Immature natural killer cell (primary cell): ENCODE measurements at places on chromosomes 2 and 18.

GRCh38 chr18:35775887-35776286 lies 194.3 kb downstream of the GALNT1 start:
- DNase-seq: no peak

- no peak for DNase-seq
These were observed 39.5 kb upstream of the IMP4 start for GRCh38 chr2:130303169-130303568.

DNA sequence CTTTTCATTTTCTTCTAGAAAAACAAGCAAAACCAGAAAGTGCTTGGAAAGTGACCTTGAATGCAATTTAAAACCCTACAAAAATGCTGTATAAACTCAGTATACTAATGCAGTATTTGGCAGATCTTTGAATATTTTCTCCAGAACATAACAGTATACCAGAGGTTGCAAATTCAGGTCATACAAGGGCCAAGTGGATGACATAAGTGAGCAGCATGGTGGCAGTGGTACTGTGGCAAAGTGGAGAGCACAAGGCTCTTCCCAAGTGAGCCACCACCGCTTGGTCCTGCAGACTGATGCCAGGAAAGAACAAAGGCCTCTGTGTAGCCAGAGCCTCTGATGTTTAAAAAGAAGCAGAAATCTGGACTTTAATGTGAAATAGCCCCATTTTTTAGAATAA lies 33.1 kb downstream of the METTL4 start:
- DNase-seq: no peak

GRCh38 chr18:22164337-22165048 lies 4.9 kb upstream of the GATA6 start:
- DNase-seq: no peak

- DNase-seq: no peak
These were observed 47.9 kb upstream of the PMAIP1 start for GRCh38 chr18:59851784-59852399.

- no peak for DNase-seq
These were observed 11.7 kb downstream of the DPYSL5 start for GRCh38 chr2:26859622-26860021.

DNA sequence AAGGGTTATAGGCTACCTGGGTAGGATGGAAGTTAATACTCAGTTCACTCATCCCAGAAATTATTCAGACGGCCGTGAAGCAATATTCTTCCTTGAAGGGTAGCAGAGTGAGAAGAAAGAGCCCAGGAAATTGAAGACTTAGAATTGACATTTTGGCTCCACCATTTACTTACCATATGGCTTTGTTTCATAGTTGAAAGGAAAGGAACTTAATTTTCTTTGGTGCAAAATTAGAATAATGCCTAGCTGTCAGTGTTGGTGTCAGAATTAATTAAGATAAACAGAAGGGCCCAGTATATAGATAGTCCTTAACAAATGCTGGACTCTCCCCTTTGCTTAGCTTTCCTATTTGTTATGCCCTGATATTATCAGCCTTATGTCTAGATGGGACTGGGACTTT lies 263.2 kb downstream of the KCNJ3 start:
- no peak for DNase-seq

GRCh38 chr2:222391743-222392285 lies 32.5 kb upstream of the SGPP2 start:
- DNase-seq: no peak

DNA sequence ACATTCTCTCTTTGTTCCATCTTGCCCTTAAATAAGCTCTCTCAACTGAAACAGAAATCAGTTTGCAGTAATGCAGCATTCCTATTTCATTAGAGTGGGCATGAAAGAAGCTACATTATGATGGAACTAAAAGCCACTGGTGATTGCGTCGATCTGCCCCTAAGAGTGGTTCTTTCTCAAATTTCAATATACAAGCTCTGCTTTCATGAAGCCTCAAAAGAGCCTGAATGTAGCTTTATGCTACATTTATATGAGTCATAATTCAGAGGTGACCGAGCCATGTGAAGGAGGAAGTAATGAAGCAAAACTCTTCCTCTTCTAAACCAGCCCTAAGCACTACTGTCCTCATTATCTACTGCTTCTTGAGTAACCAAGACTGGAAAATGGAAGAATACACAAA lies 64.8 kb upstream of the CYTIP start:
- no peak for DNase-seq

DNA sequence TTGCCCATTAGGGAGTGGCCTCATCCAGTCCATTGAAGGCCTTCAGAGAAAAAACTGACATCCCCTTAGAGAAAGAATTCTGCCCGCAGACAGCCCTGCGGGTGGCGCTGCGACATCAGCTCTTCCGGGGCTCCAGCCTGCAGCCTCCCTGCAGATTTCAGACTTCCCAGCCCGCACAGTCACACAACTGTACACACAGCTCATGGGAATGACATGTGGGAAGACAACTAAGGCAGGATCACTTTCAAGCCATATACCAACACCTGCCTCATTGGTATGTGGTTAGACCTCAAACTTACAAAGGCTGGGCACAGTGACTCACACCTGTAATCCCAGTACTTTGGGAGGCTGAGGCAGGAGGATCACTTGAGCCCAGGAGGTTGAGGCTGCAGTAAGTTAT lies 24.8 kb upstream of the TUBB6 start:
- DNase-seq: no peak

GRCh38 chr2:12504443-12504842 lies 212.3 kb upstream of the TRIB2 start:
- DNase-seq: no peak

- no peak for DNase-seq
These were observed 156.6 kb downstream of the DTNA start for GRCh38 chr18:34866739-34867138.

GRCh38 chr2:172555272-172555521 lies 693 bp upstream of the PDK1 start:
- no peak for DNase-seq

DNA sequence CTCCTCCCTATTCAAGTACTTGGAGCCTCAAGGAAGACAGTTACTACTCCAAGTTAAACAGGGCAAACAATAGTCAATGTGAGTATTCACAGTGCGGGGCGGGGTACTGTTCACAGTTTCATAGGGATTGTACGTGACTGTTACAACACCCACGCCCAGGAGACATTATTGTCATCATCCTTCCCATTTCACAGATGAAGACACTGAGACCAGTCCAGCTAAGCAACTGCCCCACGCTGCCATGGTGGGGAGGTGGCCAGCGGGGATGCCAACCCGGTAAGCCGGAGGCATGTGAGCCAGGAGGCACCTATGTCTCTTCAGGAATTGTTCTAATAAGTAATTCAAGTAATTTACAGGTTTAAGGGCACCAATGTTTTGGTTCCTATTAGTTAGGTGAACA lies 982 bp downstream of the HJURP start:
- no peak for DNase-seq

DNA sequence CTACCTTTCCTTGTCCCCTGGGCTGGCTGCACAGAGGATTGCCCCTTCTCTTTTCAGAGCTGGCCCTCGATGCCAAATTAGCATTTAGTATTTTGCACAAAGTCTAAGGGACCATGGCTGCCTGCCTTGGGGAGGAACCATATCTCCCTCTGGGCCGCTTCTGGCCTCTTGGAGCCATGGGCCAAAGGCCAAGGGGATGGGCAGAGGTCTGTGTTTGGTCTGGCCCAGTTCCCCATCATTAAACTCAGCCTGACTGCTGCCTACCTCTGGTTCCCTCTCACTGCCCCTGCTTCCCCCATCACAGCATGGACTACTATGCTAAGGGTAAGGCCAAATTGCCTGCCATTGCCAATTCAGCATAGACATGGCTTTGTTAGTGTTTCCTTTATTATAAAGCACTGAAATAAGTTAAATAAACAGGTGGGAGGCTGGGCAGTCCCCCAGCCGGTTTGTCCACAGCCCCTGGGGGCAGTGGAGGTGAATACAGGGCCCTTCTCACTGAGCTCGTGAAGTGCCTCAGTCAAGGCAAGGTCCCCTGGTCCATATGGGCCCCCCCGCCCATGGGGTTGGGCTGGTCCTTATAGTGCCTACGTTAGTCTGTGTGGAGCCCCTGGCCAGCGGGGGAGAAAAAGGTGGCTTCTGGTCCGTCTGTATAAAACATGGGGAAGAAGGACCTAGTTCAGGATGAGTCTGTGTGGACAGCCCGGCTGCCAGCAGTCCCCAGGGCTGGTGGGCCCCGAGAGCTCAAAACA lies 3.5 kb downstream of the ZNF513 start:
- no peak for DNase-seq

DNA sequence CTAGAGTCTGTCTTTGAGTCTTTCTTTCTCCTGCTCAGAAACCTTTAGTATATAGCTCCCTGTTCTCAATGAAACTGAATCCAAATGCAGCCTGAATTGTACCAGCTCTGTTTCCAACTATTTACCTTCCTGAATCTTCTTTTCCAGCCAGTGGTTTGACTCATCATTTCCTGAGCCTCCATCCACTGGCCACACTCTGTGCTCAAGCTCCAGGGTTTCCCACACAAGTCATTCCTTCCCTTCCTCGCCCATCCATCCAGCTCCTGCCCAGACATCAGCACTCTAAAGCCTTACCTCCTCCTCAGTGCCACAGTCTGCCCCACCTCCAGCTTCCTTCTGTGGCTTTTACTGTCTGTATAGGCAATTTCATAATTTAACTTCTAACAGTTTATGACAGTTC lies 233.6 kb upstream of the RASGRP3 start:
- DNase-seq: no peak

- no peak for DNase-seq
These were observed 82.5 kb upstream of the KCNE4 start for GRCh38 chr2:222969491-222969890.

DNA sequence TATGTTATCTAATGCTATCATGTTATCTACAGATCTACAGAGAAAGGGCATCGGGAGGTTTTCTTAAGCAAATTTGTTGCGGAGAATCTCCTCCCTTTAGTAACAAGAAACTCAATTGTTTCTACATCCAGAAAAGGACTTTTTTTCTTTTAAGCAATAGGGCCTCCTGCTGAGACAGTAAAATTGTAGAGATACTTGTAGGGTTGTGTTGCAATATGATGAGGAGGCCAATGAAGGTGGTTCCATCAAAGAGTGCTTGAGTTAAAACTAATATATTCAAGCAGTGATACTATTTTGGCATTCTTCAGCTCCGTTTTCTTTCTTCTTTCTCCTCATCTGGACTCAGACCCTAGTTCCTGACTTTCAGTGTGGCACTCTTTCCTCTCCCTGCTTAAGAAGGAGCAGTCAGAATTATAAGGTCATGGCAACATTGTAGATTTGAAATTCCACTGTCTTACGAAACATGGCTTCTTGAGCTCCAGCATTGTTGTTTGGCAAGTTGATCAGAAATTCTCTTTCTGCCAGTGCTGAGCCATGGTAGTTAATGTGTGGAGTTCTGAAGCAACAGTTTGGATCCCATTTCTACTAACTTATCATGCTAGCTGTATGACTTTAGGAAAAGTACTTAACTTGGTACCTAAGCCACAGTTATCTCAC lies 202.0 kb upstream of the SLC14A2 start:
- no peak for DNase-seq

DNA sequence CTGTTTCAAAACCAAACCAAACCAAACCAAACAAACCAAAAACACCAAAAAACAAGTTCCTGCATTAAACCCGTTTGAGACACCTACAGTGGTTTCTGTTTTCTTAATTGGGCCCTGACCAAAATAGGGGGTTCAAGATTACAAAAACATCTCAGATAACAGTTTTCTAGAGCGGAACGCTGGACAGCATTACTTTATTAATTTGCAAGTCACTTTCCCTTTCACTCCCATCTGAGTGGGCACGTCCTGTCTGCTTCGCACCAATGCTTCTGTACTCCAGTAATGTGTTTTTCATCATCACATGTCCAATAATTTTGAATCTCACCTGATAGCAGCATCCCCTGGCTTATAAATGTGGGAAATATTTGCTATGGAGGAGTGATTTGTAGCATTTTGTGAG lies 11.7 kb upstream of the MYO1B start:
- no peak for DNase-seq

DNA sequence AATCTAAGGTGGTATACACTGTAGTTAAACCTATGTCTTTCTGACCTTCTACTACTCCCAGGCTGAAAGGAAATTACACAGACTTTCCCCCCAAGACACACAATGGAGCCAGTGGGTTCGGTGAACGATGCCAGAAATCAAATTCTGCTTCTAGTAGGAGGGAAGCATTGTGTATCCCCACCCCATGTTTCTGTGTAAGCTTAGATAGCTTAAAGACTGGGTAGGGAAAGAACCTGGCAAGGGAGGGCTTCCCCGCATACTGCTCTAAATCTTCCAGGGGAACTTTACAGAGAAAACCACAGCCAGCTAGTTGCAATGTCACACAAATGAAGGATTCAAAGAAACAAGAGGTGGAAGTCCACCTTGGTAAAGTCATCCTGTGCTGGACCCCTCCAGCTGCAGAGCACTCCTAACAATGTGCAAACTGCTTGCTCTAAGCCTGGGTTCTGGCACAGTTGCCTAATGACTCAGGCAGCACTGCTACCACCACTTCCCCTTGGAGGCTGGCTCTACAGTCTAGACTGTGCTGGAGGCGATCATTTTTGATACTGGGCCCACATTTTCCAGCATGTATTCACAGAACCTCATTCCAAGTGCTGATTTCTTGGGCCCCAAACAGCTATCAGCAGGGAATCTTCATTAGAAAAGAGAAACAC lies 47.5 kb downstream of the TRIB2 start:
- no peak for DNase-seq

- DNase-seq: no peak
These were observed 4.6 kb downstream of the ACMSD start for GRCh38 chr2:134842930-134843490.

- DNase-seq: no peak
These were observed 63.6 kb downstream of the MARCO start for GRCh38 chr2:119005555-119005954.

DNA sequence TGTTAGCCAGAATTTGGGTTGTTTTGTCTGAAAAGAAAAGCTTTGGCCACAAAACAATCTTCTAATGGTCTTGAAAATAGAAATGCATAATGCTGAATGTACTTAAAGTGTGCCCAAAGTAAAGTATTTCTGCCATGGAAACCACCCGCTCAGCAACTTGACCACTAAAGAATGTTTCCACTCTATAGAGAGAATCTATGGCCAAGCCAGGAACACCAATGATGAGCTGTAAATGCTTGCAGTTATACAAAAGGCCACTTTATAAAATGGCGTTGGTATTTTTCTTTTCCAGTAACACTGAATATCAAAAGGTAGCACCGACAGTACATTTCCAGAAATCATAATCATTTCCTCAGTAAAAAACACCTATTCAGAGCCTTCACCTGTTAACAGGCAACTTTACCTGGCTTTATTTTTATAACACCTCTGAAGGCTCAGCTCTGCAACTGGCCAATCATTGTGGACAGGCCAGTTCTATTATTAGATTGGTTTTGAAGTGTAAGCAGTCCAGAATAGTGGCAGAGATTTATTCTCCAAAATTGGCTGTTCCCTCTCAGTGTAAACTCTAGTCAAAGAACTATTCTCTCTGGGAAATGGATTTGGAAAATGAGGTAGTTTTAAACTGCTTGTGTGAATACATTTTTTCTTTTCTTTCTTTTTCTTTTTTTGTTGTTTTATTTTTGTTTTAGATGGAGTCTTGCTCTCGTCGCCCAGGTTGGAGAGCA lies 36.1 kb downstream of the SLC40A1 start:
- DNase-seq: no peak

DNA sequence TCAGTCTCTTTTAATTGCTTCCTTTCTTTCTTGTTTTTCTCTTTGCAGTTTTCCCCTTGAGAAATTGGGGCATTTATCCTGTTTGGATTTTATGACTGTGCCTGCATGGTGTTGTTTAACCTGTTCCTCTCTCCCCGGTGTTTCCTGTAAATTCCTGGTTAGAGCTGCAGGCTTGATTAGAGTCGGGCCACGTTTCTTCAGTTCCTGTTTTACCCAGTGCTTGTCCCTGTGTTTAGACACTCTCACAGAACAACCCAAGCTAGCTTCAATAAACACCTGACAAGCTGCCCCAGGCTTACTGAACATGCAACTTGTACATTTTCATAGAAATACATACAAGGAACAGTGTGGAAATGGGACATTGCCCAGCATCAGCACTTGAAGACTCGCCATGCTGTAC lies 53.9 kb downstream of the NGEF start:
- DNase-seq: no peak
